ENCODE measurements at places on chromosomes 5 and 9.
A peak's percentile ranks its signal among the peaks of the same experiment; 100 is the strongest.

GRCh38 chr9:134531220-134531970, 110.2 kb upstream of the COL5A1 start:
- no peak for DNase-seq

- DNase-seq = no peak
Measured at GRCh38 chr9:126001581-126002225, 254.5 kb downstream of the PBX3 start.

- DNase-seq = no peak
Measured at GRCh38 chr5:177084175-177084574, 2.5 kb upstream of the FGFR4 start.

DNA sequence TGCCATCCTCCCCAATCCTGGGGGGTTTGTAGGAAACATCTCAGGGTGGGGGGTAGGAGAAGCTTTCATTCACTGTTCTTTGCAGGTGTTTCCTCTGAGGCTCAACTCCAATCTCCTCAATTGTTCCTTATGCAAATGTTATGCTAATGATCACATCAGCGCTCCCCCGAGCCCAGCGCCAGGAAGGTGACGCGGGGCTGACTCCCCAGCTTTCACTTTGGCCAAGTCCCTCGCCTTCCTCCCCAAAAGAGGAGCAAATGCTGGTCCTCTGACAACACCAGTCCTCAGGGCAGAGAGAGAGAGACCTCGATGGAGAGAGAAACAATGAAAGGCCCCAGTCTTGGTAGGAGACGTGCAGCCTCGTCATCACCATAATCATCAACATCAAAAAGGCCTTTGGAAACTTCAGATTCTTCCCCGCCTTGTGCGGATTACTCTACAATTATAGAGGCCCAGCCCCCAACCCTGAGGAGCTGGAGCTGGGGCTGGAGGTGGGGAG, 39.1 kb downstream of the PCDH1 start:
- DNase-seq = peak; percentile 84

DNA sequence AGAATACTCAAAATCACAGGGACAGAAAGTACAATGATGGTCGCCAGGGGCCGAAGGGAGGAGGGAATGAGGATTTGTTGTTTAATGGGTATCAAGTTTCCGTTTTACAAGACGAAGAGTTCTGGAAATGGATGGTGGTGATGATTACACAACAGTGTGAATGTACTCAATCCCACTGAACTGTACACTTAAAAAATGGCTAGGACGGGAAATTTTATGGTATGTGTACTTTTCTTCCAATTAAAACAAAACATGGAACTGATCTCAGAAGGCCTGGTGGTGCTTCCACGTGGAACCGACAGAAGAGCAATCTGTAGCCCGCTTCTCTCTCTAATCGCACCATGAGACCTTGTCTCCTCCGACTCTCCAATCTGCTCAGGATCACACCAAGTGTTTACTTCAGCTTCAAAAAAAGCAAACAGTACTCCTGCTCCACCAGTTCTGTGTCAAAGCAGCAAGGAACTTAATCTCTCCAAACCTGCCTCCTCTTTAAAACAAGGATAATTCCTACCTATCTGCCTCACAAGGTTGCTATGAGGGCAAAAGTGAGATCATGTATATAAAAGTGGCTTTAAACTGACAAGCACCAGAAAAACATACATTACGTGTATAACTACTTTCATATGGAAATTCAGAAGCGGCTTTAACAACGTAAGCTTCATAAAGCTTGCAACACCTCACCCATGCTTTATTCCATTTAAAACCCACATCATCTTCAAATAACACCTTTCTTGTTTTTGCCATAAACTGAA, 2.1 kb downstream of the ECPAS start:
- no peak for DNase-seq

- DNase-seq = peak; percentile 49
Measured at GRCh38 chr9:83649080-83649479, 26.1 kb downstream of the IDNK start.

DNA sequence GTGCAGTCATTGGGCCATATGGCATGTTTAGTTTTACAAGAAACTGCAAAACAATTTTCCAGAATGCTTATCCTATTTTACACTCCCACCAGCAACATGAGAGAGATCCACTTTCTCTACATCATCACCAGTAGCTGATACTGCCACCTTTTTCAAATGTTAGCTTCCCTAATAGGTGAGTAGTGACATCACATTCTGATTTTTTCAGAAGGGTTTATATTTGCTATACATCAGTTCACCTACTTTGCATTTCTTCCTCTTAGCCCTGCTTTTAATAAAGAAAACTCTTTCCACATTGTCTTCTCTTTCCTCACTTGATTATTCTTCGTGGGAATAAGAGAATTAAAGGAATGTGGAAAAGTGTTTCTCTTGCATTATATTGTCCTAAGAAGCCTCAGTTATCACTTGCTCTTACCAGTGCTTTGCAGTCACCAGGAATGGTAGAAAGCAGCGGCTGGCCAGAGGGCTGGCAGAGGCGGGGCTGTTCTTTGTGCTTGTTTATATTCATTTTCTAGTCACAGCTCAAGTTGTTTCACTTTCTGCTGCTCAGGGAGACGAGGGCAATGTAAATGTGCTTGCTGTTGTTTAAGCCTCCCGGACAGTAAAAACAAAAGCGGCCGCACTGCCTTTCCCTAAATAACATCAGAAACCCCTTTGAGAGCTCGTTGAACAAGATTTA, 164.8 kb downstream of the HSD17B3 start:
- DNase-seq = no peak

DNA sequence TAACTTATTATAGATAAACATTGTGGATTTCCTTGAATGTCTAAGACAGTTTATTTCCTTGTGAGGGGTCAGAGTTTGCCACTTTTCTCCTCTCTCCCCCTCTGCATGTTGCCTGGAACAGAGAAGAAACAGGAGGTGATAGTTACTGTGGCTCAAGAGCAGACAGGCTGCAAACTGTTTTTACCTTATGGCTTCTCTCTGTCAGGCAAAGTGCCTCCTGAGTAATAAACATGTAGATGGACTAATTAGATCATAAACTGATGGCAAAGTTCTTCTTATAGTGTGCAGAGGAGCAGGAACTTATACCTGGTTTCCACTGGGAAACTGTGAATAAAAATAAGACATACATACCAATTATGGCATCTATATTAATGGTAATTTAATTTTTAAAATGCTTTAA, 133.1 kb upstream of the CDH12 start:
- no peak for DNase-seq

GRCh38 chr5:133354323-133355185, 257.8 kb downstream of the FSTL4 start:
- DNase-seq = no peak

DNA sequence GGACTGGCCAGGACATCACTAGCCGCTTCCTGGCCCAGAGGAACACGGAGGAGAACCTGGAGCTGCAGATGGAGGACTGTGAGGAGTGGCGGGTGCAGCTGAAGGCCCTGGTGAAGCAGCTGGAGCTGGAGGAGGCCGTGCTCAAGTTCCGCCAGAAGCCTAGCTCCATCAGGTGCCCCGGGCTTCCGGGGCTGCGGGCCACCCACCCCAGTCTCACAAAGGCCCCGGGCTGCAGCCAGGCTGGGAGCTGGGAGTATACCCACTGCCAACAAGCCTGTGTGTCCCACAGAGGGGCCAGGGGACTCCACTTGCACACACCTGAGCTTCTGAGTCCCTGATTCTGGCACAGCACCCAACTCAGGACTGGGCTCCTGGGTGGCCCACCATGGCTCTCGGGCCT, 1.7 kb upstream of the RABL6 start:
- DNase-seq = no peak

DNA sequence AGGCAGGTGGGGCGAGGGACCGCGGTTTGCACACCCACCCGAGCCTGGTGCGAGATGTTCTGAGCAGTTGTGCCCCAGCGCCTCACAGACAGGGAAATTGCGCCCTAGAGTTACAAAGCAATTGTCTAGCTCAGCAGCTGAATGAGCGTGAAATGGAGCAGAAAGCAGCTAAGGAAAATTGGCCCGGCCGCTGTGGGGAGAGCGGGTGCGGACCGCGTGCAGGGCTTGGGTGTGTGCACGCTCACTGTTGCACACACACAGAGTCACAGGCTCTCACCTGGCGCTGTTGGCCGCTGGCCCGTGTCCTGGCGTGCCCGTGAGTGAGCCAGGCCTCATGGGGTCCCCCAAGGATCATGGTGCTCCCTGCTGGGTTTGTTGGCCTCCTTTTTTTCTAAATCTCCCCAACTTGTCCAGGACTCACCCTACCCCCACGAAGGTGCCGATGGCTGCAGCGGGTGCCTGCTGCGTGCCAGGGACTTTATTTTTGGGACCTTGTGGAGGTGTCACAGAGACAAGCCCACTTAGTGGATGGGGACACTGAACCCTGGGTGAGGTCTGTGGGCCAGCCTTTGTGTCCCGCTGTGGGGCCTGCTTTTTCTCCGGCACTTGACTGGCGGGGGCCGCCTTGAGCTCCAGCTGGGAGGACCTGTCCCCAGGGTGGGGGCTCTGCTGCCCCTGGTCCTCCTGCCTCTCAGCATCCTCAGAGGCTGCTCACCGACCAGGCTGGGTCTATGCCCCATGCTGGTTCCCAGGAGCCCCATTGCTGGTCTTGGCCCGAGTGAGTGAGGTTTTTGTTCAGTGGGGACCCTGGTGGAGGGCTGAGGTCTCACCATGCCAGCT, 5.2 kb downstream of the RXRA start:
- DNase-seq = no peak

- DNase-seq = no peak
Measured at GRCh38 chr9:126391713-126392661, 65.4 kb downstream of the MVB12B start.

DNA sequence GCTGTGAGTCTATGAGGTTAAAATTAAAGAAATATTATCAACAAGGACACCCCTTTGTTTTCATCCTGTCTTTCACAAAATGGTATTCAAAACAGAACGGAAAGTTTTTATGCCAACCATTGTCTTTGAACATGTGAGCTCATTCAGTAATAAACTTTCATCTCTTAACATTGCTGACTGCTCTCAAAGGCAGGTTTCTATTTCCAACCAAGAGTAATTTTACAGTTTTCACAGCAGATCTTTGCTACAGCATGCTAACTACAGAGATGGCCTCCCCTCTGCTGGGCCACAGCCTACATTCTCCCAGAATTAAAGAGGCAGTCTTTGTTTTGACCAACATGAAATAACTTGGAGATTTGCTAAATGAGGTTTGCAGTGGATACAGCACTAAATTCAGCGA, 101.5 kb downstream of the DMRT2 start:
- no peak for DNase-seq

- no peak for DNase-seq
Measured at GRCh38 chr5:39542511-39543285, 117.9 kb upstream of the DAB2 start.

- DNase-seq = no peak
Measured at GRCh38 chr5:151675611-151676313, 11.0 kb downstream of the SPARC start.

DNA sequence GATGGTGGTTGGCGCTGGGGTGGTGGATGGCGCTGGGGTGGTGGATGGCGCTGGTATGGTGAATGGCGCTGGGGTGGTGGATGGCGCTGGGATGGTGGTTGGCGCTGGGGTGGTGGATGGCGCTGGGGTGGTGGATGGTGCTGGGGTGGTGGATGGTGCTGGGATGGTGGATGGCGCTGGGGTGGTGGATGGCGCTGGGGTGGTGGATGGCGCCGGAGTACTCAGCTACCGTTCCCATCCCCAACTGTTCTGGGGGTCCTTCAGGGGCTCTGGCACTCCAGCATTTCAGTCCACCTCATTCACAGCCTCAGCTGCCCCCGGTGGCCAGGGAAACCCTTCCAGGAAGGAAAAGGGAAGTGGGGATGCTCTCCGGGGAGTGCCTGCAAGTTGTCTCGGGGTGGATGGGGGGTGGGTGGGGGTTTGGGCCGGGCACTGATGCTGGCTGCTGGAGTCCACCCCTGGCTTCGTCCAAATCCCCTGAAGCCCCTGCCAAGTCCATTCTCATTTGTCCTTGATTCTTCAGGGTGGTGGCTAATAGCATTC, 147.3 kb upstream of the COL5A1 start:
- no peak for DNase-seq

DNA sequence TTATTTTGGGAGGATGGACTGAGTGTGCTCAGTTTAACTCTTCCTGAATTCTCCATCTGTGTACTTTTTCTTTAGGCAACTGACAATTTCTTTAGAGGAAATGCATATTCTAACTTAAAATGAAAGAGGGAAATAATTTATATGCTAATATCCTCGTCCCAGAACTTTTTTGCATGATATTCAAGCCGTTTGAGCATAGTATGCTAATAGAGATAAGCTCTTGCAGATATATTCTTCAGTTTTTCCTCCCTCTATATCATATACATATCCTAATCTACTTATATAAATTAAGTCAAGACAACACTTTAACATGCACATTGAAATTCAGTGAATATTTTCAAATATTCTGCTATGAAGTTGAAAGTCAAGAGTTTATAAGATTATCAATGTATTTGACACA, 84.7 kb downstream of the YTHDC2 start:
- DNase-seq = no peak

DNA sequence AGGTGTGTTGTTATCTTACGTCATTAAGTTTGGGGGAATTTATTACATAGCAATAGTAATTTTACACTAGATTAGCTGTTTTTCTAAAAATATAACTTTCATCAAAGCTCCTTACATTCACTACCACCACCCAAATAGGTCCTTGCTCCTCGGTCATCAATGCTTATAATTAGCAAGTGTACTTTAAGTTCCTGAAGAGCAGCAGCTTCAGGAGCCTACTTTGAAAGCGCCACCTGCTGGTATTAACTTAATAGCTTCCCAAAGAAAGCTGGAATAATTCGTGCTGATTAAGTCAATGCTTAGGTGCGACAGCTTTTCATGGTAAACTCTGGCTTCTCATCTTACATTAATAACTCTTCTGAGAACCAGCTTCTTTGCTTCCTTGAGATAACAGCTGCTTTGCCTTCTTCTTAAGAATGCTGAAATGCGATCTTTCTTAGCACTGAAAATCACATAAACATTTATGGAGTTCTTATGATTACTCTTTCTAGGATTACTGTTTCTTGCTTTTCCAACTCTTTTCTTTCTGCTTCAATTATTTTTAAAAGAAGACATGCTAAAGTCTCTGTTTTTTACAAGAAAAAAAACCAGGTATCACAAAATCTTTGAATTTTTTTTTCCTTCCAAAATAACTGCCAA, 10.0 kb upstream of the C5 start:
- DNase-seq = peak; percentile 66

DNA sequence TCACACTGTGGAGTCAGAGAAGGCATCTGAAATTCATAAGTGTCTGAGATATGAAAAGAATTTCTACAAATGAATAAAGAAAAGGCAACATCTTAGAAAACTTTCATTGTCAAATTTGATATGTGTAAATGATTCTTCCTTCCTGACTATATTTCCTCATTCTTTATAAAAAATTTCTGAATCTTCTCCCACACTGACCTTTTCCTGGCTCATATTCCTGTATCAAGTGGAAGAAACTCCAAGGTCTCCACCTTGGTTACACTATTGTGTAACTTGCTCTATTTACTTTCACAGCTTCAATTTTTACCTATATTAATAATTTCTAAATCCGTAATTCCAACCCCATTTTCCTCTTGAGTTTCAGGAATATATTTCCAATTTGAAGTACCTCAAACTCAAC, 93.5 kb upstream of the FBXL7 start:
- no peak for DNase-seq

GRCh38 chr5:77844623-77845323, 68.6 kb upstream of the TBCA start:
- no peak for DNase-seq

- peak; percentile 78 for DNase-seq
Measured at GRCh38 chr9:75001719-75002421, 26.2 kb downstream of the CARNMT1 start.
